ENCODE measurements at places on chromosomes 13 and 19.

DNA sequence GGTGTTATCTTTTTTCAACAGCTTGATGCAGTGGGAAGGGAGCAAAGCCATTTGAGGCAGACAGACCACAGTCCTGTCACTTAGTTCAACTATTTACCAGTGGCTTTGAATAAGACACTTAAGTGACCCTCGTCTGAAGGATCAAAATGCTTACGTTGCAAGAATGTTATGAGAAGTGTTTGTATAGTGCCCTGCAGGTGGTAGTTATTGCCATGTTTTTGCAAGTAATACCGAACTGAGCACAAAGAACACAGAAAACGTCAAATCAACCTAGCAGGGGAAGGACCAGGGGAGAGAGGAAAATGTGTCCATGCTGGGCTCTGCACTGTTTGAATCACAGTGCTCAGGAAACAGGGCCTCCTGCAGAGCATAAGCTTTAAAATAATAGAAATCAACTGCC is 2.8 kb downstream of the SOHLH2 start:
- DNase-seq: no peak

- no peak for DNase-seq
Observed at GRCh38 chr19:54449701-54450069, 686 bp downstream of the LENG8 start.

- no peak for DNase-seq
Observed at GRCh38 chr19:48543121-48543710, 8.8 kb upstream of the SULT2B1 start.

GRCh38 chr13:25286308-25286968 is 850 bp downstream of the MTMR6 start:
- peak; percentile 49 for DNase-seq

DNA sequence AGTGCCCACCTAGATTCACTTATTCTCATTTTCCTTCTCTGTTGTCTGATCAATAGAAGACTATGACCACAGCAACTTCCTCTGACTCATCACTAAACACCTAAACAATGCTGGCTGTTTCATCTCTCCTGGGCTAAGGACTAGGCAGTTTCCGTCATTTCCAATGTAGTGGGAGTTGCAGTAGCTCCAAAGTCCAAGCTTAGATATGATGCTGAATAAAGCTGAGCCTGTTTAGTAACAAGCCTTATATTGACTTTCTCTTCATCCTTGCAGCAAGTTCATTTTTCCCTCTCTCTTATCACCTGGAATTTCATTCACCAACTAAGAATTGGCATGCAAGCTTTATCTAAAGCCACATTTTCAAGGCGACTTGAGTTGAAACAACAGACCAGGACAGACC is 53.5 kb upstream of the PCDH9 start:
- DNase-seq: no peak

GRCh38 chr13:108263621-108264355 is 5.7 kb upstream of the TNFSF13B start:
- no peak for DNase-seq

DNA sequence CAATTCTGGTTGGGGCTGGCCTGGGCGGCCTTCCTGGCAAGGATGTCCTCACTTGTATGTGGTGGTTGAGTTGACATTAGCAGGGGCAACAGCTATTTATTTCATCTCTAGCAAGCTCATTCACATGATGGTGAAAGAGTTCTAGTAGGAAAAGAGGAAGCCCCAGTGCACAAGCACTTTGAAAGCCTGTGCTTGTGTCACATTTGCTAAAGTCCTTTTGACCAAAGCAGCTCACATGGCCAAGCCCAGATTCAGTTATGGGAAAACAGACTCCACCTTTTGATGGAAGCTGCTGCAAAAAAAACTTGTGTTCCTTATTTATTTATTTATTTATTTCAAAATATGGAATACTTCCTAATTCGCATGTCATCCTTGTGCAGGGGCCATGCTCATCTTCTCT is 17.2 kb downstream of the GTF2F2 start:
- no peak for DNase-seq

- peak; percentile 44 for DNase-seq
Observed at GRCh38 chr19:3506384-3507340, 551 bp downstream of the FZR1 start.

DNA sequence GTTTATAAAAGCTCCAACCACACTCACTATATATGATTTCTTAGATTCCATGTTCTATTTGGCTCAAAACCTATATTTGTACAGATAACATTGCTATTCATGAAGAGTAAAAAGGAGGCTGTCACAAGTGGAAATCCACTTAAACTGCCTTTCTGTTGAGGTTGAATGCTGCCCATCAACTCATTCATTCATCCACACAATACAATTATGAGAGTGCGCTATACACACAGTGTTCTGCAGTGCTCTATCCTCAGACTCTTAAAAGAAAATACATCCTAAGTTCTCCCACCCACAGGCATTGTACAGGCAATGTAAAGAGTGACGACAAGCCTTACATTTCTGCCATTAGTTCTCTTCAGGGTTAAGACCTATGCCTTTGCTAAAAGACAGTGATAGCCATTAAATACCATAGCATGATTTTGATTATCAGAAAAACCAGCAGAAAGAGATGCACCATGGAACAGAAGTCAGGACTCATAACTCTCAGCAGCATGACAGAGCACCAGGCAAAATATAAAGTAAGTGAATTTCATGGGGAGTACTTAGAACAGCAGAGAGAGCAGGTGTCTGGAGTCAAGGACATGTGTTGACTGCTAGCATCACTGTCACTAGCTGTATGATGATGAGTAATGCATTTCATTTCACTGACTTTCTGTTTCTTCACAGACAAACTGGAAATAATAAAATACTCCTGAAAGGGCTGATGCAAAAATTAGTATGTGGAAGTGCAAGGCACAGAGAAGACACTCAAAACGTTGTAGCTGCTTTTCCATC is 218.0 kb downstream of the RBM26 start:
- DNase-seq: no peak

DNA sequence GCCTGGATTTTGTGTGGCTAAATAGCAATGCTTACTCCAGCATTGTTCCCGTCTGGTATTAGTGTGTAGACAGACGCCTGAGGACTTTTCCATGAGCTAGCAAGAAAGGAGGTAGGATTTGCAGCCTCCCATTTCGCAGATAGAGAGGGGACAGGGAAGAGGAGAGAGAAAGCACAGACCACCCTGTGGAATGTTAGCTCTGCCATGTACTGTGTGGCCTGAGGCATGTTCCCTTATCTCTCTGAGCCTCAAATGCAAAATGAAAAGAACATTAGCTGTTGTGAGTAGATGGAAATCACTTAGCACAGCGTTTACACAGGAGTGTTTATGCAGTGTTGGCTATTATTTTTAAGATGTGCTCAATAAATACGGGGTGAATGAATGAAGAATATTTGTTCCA is 45.5 kb downstream of the OLFM4 start:
- DNase-seq: no peak

- DNase-seq: no peak
Observed at GRCh38 chr13:37039896-37040295, 19.6 kb downstream of the SUPT20H start.

GRCh38 chr19:48253999-48254398 is 1.7 kb downstream of the CARD8 start:
- no peak for DNase-seq

DNA sequence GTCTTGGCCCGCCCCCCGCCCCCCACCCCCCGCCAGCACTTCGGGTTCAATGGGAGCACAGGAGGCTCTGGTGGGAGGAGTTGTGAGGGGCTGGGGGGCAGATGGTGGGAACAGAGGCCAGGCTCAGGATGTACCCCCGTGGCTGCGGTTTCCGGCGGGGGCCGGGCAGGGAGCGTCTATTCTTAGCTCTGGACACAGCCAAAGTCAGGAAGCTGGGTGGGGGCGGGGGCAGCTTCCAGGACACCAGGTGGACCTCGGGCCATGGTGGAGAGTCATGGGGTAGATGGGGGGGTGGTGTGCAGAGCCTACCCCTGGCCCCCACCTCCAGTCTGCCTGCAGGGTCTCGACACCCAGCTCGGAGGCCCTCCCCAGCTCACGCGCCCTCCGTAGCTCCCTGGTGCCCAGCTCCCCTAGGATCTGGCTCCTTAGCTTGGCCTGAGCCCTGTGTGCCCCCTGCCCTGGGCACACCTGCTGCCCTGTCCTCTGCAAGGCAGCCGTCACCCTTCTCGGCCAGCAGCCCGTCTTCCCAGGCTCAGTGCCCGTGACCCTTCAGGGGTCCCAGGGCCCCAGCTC is 2.2 kb upstream of the TBXA2R start:
- no peak for DNase-seq

GRCh38 chr13:27783111-27783510 is 9.2 kb upstream of the GSX1 start:
- DNase-seq: no peak

- DNase-seq: no peak
Observed at GRCh38 chr19:36449059-36449670, 30.7 kb upstream of the ZFP82 start.

DNA sequence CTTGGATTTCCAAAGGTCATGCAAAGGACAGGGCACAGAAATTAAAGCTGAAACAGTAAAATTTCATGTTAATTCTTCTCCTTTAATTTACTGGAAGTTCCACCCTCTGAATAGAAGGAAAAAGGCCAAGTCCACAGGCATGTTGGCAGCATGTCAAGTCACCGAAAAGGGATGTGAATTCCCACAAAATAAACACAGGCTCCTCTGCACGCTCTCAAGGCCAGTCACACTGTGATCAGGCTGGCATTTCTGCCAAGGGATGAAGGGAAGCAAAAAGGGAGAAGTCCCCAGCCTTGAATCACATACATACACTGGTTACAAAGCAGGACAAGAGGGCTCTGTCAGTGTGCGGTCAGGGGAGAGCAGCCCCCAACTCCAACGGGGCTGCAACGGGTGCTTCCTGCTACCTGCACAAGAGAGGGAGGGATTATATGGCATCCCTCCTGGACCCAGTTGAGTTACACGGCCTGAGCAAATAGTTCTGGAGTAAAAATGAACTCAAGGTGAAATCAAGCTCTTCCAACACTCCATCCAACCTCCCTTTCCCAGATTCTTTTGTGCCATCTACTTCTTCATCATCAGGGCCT is 6.9 kb downstream of the DCLK1 start:
- DNase-seq: no peak

GRCh38 chr13:102141625-102142472 is 260.0 kb downstream of the FGF14 start:
- no peak for DNase-seq

- no peak for DNase-seq
Observed at GRCh38 chr13:44309794-44310757, 63.5 kb upstream of the SERP2 start.

DNA sequence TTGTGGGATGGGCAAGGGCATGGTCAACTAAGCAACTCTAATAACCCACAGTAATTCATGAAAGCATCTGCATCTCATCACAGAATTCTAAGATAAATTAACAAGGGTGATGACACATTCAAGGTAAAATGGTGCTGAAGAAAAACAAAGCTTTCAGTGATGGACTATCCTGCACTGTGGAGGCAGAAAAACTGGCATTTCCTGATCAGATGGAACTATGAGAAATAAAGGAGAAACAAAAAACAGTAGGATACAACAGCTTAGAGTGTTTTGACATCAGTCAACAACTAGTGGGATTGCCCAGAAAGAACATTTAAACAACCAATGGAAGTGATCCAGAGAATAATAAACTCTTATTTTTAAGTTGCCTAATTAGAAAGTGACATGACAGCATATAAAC is 327.0 kb downstream of the KLF5 start:
- no peak for DNase-seq

DNA sequence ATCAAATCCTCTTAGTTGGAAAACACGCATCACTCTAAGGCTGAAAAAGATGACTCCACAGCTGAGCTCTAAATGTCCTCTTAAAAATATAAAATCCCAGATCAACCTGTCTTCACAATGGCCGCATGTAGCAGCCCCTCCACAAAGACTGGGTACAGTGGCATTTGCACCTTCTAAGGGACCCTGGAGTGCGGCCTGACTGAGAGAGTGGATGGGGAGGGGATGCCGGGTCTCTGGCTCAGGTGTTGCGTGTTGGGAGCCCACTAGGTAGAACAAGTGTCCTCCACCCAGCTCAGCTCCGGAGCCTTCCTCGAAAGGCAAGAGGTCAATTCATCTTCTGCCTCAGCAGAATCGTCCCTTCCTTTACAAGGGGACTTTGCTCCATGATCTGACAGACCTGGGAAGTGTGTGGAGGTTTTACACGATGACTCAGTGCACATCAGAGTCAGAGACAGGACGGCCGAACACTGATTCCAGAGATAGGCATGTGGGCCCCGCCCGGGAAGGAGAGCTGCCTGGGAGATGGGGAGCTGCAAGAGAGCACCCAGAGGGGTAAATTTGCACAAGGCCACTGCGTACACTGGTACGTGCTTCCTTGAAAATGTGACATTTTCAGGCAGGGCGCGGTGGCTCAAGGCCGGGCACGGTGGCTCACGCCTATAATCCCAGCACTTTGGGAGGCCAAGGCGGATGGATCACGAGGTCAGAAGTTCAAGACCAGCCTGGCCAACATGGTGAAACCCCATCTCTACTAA is 23.5 kb upstream of the SLC15A1 start:
- DNase-seq: no peak

GRCh38 chr13:51397262-51397941 is 55.4 kb downstream of the INTS6 start:
- no peak for DNase-seq

DNA sequence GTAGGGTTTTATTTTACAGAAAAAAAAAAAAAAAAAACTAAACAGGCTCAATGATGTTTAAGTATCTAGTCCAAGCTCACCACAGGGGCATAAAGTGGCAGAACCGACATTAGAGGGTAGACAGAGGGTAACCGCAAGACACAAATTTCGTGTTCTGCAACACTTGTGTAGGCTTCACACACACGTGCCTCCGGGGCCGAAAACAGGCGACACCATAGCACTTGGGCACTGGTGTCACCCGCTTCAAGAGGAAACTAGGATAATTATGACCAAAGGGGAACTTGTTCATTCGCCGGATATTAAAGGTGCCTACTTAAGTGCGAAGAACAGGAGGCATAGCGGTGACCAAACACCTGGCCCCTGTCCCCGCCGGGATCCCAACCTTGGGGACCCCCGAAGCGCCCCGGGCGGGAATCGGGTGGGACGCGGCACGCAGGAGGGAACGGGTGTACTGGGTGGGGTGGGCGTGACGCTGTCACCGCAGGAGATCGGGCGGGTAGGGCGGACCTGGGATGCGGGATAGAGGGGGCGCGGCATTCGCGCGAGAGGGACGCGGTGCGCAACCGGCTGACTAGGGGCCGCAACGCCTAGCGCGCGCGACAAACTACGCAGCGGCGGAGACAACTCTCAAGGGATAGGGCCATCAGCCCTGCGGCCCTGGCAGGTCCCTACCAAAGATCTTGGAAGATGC is 558 bp downstream of the MZT1 start:
- DNase-seq: peak; percentile 70

GRCh38 chr13:50691681-50692263 is 151.7 kb downstream of the DLEU7 start:
- DNase-seq: no peak

GRCh38 chr19:55454787-55455243 is 6.6 kb downstream of the ISOC2 start:
- DNase-seq: peak; percentile 65

GRCh38 chr19:55255618-55256423 is 3.0 kb downstream of the PPP6R1 start:
- peak; percentile 82 for DNase-seq

GRCh38 chr13:106752584-106753170 is 184.7 kb upstream of the ARGLU1 start:
- no peak for DNase-seq

GRCh38 chr19:32631381-32631780 is 43.6 kb downstream of the ANKRD27 start:
- DNase-seq: no peak

GRCh38 chr13:113860051-113860664 is 3.7 kb downstream of the GAS6 start:
- no peak for DNase-seq

- no peak for DNase-seq
Observed at GRCh38 chr13:80276371-80277289, 64.3 kb downstream of the SPRY2 start.
